NCI-H2171 (cell line): ENCODE measurements at places on chromosomes 1 and 21.

DNA sequence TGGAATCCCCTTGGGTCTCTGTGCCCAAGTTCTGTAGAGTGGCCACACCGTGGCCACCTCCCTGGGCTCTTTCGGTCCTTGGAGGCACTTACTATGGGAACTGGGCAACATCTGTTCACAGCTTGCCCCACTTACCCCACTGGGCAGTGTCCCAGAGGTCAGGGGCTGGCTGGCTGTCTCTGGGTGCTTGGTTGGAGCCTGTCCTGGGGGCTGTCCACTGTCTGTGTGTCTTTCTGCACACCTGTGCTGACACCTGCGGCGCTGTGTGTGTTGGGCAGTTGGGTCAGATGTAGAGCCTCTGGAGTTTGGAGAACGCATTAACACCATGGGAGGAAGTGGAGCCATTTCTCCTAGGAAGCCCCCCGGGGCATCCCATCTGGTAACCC, 1.3 kb upstream of the TMEM54 start:
- no peak for DNase-seq

- no peak for DNase-seq
Measured at GRCh38 chr1:111978695-111979094, 10.8 kb downstream of the KCND3 start.

DNA sequence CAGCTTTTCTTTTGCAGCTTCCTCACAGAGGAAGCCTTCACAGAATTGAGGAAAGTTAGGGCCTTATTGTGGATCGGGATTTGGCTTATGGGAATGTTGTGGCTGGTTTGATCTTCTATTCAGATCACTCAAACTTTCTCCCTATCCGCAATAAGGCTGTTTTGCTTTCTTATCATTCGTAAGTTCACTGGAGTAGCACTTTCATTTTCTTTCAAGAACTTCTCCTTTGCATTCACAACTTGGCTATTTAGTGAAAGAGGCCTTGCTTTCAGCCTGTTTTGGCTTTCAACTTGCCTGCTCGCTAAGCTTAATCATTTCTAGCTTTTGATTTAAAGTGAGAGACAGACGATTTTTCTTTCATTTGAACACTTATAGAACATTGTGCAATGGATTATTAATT, 181.9 kb upstream of the B3GALT2 start:
- no peak for DNase-seq

DNA sequence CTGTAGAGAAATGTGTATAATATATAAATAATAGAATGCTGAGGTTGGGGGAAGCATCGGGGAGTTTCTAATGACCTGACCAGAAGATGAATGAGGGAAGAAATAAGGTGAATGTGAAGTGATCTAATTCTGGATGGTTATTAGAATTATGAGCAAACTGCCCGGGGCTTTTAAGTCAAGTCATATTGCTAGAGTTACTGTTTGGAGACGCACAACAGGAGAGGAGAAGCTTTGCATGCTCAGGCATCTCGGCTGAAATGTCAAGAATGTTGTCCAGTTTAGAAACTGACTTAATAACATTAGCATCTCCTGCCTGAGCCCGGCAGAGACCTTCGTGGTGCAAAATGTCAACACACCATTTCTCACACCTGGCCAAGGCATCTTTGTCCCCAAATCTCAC, 119.1 kb downstream of the RRAGC start:
- DNase-seq: no peak

GRCh38 chr1:205786601-205787000, 11.3 kb upstream of the RAB29 start:
- DNase-seq: no peak

DNA sequence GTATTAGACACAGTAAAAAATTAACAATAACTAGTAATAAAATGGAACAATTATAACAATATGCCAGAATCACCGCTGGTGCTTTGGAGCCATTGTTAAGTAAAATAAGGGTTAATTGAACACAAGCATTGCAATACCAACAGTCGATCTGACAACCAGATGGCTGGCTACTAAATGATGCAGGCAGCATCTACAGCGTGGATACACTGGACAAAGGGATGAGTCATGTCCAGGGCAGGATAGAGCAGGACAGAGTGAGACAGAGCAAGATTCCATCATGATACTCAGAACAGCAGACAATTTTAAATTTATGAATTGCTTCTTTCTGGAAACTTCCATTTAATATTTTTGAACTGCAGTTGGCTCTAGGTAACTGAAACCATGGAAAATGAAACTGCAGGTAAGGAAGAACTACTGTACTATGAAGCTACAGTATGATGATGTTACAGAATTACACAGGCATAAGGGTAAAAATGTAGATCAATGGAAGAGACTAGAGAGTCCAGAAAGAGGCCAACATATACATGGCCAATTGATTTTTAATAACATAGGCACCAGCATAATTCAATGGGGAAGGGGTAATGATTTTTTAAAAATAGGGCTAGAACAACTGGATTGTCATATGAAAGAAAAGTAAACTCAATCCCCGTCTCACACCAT, 168.7 kb downstream of the RRAGC start:
- DNase-seq: no peak

DNA sequence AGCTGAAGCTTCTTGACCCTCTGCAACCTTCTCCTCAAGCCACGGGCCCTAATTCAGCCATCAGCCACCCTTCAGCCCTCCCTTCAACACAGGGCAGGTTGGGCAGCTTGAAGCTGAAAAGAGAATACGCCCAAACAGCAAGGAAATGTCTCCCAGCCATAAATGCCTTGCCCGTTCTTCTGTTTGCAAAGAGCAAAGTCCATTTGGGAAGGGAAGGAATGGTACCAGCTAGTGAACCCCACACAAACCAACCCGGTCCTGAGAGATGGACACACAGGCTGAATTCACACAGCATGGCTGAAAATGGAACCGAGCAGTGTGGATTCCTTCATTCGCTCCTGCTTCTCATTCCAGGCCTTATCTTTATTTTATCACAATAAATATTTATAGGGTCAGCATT, 11.5 kb downstream of the PLEKHA6 start:
- no peak for DNase-seq

DNA sequence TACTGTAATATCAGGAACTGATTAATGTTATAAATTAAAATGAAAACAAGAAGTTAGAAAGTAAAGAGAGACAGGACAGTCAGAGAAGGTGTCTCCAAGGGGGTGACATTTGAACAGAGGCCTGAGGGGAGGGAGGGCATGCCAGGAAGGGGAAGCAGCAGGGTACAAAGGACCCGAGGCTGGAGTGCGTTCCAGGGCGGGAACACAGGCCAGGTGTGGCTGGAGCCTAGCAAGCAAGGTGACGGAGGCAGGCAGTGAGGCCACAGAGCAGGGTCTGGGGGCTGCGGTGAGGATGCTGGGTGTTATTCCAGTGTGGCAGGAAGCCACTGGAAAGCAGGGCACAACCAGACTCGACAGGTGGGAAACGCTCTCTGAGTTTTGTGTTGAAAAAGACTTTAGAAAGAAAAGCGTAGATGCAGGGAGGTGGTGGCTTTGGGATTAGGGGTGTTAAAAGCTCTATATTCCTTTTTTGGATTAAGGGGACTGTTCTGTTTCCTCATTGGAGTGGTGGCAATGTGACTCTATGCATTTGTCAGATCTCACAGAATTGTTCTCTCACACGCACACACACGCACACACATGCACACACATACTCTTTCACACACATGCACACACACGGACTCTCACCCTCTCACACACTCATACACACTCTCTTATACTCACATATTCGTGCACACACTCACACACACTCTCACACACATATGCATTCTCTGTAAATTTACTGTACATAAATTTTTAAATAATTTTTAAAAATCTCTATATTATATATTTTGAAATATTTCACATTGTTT, 124.5 kb downstream of the GLIS1 start:
- no peak for DNase-seq

DNA sequence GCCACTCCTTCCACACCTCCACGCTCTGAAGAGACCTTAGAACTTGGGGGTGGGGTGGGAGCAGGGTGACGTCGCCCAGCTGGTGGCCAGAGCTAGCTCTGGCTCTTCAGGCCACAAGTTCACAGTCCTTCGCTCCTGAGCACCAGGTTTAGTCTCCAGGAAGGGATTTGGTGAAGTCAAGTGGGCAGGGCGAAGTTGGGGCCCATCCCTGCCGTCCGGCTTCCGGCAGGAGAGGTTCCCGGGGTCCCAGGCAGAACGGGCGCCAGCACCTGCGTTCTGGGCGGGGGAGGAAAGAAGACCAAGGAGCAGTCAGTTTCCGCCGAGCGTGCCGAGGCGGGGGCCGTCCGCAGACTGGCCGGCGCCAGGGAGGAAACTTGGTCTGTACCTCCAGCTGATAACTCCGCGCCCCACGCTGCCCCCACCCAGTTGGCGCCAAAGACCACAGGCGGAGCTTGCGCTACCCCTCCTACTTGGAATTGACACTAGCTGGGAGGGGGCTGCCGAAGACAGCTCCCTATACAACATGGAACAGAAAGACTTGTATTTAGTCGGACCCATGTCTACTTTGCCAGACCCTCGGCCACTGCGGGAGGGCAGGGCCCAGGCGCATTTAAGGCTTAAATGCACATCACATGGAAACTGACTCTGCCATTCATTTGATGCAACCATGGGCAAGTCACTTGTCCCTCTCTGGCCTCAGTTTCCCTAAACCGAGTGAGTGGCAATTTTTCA, 995 bp downstream of the ID3 start:
- DNase-seq: no peak
